ENCODE measurements at places on chromosomes 6 and 20. TPM values are rescaled to one million over a fixed set of nuclear protein-coding genes. Genes with fewer than 3 reads are reported as not detected.

GRCh38 chr20:47196091-47197081, 160.1 kb downstream of the ZMYND8 start:
- no peak for DNase-seq

DNA sequence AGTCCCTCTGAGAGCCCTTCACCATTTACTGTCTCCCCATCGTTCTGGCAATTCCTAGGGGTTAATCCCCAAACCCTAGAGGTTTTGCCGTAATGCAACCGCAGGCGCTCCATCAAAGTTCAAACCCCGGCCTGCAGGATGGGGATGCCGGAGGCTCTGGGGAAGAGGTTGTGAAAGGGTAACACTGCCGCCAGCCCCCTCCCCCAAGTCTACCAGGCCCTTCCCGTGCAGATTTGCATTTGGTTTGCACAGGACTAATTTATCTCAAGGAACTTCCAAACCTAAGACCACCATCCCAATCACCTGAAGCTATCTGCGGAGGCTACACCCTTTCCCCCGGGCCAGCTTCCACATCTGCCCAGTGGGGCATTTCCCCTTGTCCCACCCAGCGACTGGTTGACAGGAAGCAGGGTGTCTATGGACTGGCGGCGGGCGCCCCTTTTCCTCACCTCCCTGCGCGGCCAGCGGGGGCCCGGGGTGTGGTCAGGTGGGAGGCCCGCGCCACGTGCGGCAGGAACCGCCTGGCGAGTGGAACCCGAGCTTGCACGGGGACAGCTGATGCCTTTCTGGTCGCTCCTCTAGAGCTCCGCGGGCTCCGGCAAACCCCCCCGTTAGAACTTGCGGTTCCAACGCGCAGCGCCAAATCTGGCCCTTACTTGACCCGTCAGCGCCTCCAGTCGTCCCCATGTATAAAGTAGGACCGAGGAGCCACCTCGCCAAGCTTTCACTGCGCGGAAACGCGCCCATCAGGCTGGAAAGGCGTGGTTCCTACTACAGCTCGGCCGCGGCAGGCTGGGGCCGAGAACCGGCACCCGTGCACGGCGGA, 9.4 kb upstream of the SLC4A11 start:
- no peak for DNase-seq

Gene HLA-DOA
- polyA plus RNA-seq = 5.7 TPM

- DNase-seq = no peak
Measured at GRCh38 chr6:66161546-66162108, 454.6 kb upstream of the EYS start.

GRCh38 chr6:134372603-134373281, 54.8 kb upstream of the SGK1 start:
- DNase-seq = no peak

- DNase-seq = no peak
Measured at GRCh38 chr6:5162355-5162754, 77.2 kb downstream of the PPP1R3G start.

Gene XRN2
- polyA plus RNA-seq = 44.2 TPM

DNA sequence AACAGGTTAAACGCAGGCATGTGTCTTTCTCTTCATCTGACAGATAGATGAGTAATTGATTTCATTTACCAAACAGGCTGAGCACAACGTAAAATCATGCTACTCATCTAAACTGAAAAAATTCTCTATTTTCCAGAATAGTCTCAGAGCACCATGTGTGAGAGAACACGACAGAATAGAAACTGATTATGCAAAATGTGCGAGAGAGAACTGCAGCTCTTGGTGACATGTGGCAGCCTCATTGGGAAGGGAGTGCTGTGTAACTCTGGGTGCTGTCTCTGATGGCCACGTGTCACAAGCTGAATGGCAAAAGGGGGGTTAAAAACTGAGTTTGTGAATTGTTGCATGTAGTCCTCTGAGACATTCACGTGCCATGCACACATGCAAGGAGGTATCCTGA, 143.7 kb upstream of the ATXN1 start:
- no peak for DNase-seq

Gene OR2H1
- polyA plus RNA-seq = not detected

DNA sequence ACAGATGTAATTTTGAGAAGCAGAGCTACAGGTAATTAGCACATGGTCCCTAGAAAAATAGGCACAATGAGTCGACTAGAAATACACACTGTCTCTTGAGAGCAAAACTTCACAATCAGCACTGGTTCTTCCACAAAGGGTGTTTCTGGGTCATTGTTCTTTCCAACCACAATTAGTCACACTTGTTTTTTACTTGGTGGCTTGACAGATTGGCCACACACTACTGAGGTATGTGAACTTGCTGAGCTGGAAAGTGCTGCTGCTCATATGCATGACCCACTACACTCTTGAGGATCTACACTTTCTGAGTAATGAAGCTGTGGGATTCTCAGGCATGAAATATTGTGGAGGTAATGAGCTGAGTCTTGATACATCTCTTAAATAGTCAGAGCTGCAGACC, 347.7 kb downstream of the BCKDHB start:
- DNase-seq = no peak

GRCh38 chr6:75505424-75505823, 11.8 kb upstream of the FILIP1 start:
- DNase-seq = no peak
